Hindlimb muscle (tissue), 1 donor: ENCODE measurements at places on chromosomes 5 and 9.

- peak; percentile 82 for DNase-seq
Measured at GRCh38 chr5:15008476-15008875, 136.9 kb upstream of the ANKH start.

DNA sequence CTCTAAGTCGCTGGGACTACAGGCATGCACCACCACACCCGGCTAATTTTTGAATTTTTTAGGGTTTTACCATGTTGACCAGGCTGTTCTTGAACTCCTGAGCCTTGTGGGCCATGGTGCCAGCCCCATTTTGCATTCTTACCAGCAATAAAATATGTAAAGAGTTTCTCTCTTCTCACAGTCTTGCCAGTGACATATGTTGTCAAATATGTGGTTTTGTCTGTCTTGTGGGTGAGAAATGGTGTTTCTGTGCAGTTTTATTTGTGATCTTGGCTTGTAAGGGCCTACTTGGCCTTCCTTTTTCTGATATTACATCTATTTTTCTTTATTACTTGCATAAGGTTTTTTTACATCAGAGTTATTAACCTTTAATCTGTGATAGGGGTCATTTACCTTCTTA lies 47.1 kb downstream of the SPIN1 start:
- DNase-seq = no peak

DNA sequence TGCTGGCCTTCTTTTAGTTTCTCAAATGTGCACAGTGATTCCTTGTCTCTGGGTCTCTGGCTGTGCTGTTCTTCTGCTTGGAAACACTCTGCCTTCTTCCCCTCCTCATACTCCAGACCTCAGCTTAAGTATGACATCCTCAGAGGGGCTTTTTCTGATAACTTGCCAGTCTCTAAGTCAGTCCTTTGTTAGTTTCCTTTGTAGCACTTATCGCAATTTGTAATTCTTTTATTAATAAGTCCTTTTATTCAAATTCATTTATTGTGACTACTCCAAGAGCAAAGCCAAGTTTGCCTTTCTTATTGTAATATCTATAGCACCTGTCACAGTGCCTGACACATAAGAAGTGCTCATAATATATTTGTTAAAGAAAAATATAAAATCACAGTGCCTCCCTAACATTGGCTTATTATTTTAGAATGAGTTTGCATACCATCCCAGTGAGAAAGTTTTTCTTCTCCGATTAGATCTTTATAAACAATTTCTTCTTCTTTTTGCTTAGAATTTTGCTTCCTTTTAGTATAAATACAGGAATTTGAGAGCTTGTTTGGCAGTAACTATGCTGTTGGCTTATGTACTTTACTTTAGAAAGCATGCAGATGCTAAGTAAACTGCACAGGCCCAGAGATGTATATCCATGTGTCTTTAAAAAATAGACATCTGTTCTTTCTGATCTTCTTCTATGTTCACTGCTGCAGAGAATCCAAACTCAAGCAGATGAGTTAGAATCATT lies 198.0 kb downstream of the GAS1 start:
- peak; percentile 73 for DNase-seq

DNA sequence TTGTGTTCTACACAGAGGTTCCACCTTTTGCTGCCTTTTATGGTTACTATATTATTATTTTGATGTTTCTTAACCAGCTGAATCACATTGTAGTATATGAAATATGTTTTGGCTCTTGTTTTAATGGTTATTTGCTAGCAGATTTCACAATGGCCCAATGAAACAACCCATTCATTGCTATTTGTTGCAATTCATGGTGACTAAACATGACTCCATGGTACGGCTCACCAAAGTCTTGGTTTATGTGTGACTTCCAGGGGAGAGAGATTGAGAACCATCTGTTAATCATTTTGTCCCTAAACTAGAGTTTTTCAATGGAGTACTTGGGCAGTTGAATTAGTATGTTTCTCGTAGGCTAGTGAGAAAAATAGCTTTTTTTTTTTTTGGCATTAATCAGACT lies 108.4 kb downstream of the GHR start:
- DNase-seq = no peak

- no peak for DNase-seq
Measured at GRCh38 chr9:36924757-36925432, 109.2 kb downstream of the PAX5 start.

DNA sequence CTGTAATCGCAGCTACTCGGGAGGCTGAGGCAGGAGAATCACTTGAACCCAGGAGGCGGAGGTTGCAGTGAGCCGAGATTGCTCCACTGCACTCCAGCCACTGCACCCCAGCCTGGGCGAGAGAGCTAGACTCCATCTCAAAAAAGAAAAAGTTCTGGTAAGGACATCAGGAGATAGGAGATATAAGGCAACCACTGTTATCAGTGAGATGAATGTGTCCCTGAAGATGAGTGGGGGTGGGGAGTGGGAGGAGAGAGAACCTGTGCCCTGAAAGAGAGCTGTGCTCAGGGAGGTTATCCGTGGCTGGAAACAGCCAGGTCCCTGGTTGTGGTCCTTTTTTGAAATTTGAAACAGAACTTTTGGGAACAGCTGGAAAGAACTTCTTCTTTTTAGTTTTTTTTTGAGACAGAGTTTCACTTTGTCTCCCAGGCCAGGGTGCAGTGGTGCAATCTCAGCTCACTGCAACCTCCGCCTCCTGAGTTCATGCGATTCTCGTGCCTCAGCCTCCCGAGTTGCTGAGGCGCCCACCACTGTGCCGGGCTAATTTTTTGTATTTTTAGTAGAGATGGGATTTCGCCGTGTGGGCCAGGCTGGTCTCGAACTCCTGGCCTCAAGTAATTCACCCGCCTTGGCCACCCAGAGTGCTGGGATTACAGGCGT lies 2.6 kb downstream of the PTPA start:
- DNase-seq = no peak

DNA sequence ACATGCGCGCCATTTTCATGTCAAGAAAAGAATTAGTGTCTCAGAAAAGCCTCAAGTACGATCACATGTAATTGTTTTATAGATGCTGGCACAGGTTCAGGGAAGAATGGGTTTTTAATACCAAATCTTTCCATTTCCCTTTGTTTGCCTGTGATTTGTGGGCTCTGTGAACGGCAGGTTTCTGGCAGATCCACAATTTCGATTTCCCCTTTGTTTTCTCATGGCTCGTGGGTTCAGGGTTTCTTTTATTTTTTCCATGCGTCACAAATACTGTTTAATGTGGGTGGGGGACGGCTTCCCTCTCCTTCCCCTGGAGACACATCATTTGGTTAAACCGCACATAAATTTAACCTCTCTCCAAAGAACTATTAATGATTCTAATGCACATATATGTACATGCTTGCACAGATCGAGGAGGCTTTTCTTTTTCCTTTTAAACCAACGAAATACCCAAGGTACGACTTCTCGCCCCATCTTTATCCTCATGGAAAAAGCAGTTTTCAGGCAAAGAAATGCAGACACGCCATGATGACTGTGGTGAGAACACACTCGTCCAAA lies 195.9 kb downstream of the SLIT3 start:
- DNase-seq = no peak

DNA sequence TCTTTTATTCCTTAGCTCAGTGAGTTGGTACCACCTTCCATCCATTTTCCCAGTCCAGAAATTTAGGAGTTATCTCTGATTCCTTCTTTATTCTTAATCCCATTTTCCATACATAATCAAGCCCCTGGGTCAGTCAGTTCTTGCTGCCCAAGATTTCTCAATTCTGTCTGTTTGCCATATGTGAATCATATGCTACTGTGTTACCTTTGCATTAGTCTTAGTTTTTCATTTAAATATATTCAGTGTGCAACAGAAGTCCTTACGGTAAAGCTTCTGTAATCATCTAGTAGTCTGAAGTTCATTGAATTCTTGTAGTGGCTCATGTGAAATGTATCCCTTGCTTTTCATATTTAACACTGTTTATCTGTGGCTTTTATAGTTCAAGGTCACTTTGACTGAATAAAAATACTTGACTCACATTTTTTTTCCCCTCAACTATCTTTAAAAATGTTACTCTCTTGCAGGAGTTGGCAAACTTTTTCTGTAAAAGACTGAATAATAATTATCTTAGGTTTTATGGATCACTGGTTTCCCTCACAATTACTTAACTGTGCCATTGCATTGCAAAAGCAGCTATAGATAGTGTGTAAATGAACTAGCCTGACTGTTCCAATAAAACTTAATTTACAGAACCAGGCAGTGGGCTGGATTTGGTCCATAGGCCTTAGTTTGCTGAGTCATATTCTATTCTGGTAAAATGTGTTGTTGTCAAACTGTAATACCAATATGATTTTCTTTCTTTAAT lies 6.9 kb downstream of the KIAA1958 start:
- DNase-seq = no peak

DNA sequence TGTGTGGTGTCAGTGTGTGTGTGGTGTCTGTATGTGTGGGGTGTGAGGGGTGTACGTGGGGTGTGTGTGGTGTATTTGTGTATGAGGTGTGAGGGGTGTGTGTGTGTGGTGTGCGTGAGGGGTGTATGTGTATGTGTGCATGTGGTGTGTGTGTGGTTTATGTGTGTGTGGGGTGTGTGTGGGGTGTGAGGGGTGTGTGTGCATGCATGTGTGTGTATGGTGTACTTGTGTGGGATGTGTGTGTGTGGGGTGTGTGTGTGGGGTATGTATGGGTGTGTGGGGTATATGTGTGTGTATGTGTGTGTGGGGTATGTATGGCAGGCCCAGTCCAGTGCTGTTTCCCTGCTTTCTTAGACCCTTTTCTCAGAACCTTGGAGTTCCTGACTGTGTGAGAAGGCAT lies 83.3 kb downstream of the PTTG1 start:
- no peak for DNase-seq

- no peak for DNase-seq
Measured at GRCh38 chr9:129075996-129076639, 4.8 kb upstream of the DOLPP1 start.

GRCh38 chr5:10632110-10632761 lies 68.4 kb downstream of the ANKRD33B start:
- no peak for DNase-seq

DNA sequence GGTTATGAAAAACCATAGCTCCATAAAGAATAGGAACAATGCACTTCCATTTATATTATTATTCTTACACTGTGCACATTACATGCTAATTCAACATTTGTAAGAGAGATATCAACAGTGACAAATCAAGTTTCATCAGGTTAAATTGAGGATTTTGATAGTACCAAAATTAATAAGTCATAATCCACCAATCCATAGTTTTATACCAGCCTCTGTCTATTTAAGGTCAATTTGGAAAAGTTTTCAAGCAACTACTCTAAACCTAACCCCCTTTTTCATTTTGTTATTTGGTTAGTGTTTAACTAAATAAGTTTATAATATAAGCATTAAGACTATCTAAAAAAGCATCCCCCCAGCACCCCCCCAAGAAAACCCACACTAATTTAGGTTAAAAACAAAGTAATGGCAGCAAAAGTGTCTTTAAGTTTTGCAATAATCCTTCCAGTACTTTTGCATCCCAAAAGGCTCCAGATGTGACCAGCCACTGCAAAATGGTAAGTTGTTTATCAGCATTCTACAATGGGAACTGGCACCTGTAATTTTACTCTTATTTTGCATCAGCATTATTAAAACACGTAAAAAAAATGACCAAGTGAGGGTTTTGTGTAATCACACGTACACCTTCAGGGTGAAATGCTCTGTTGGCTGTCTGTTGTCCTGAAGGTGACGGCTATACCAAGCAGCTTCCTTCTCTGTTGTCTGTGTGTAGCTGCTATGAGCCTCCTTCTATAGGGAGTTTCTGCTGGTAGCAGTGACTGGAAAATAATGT lies 36.8 kb upstream of the SSBP2 start:
- peak; percentile 90 for DNase-seq

DNA sequence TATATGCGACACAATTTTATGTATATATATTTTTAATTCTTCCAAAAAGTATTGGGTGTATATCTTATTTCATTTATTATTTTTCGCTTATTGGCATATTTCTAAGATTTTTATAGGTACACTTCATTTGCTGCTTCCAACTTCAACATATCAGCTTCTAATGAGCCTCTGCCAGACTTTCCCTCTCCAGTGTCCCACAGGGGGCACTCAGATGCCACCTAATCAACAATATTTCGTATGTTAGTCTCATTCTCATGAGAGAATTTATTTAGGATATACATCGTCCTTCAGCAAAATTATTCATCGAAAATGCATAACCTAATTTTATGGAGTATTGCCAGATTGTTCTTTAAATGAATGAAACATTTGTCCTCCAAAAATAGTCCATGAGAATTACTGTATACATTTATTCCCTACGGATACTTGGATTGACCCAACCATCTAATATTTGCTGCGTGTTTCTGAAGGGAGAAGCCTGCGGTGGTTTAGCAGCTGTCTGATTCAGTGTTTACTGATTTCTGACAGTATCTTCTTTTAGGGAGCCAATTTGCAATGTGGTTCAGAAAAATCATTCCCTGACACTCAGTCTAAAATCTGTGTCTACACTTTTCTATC lies 100.6 kb upstream of the SELENOP start:
- DNase-seq = no peak

GRCh38 chr5:172133359-172134029 lies 54.5 kb downstream of the STK10 start:
- DNase-seq = no peak

DNA sequence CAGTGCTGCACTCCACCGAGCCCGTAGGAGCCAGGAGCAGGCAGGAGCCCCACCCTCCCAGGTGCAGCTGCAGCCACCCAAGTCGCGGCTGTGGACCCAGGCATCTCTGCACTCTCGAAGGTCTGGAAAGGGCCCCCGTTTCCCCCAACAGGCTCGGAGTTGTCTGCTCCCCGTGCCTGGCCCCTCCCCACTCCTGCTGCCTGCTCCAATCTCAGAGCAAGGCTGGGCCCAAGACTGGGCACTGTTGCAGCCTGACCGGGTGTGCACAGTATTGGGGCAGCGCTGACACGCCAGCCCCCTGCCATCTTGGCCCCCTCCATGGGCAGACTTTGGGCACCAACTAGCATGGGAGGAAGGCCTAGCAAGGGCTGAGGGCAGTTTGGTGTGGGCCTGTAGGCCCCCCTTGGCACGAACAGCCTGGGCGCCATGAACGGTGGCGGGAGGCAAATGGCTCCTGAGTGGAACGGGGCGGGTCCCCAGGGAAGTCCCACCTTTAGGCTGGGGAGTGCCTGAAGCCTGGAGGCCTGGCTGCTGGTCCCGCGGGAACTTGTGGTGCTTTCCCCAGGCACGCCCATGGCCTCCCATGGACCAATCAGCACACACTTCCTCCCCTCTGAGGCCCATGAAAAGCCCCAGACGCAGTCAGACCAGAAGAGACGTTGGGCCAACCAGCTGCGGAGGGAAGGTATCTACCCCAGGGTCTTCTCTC lies 60.4 kb downstream of the PSAT1 start:
- DNase-seq = no peak

- DNase-seq = no peak
Measured at GRCh38 chr5:138051441-138052296, 18.8 kb upstream of the FAM13B start.

DNA sequence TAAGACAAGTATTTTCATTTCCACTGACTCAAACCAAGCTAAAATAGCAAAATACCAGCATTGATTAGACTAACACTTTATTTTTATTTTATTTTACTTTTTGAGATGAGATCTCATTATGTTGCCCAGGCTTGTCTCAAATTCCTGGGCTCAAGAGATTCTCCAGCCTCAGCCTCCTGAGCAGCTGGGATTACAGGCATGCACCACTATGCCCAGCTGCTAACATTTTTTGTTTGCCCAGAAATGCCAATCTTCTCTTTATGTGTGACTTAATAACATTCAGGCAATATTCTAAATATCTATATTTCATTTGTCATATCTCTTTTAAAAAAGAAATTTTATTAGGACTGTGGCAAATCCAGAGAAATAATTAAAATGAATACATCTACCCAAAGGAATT lies 55.0 kb downstream of the OXCT1 start:
- no peak for DNase-seq

- DNase-seq = no peak
Measured at GRCh38 chr9:109476642-109477257, 21.4 kb downstream of the PTPN3 start.
